ENCODE measurements at places on chromosomes 6 and 20. TPM values are rescaled to one million over a fixed set of nuclear protein-coding genes. Genes with fewer than 3 reads are reported as not detected.
A peak's percentile ranks its signal among the peaks of the same experiment; 100 is the strongest.

- peak; percentile 19 for DNase-seq
Measured at GRCh38 chr6:33638556-33638955, 17.4 kb downstream of the ITPR3 start.

GRCh38 chr6:53268858-53269608 is 79.7 kb downstream of the ELOVL5 start:
- no peak for DNase-seq

The METTL24 gene
- not detected for total RNA-seq

GRCh38 chr6:133062077-133062476 is 179.1 kb upstream of the EYA4 start:
- no peak for DNase-seq

DNA sequence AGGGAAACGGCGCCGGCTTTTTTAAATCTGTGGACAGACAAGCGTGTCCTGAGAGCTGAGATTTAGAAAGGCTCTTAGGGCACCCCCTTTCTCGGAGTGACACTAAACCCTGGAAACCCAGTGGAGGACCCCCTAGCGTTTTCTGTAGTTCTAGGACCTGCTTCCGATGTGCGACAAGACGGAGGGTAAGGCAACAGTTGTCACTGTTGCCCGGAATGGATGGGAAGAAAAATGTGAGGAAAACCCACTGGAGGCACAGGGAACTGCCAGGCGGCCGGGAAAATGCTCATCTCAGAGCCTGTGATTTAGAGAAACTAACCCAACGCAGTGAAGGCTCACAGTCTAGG is 551 bp upstream of the ATP5F1E start:
- DNase-seq, result no peak

- DNase-seq, result no peak
Measured at GRCh38 chr6:1328129-1328800, 16.4 kb downstream of the FOXQ1 start.

- no peak for DNase-seq
Measured at GRCh38 chr6:144893680-144894151, 608.6 kb downstream of the UTRN start.

DNA sequence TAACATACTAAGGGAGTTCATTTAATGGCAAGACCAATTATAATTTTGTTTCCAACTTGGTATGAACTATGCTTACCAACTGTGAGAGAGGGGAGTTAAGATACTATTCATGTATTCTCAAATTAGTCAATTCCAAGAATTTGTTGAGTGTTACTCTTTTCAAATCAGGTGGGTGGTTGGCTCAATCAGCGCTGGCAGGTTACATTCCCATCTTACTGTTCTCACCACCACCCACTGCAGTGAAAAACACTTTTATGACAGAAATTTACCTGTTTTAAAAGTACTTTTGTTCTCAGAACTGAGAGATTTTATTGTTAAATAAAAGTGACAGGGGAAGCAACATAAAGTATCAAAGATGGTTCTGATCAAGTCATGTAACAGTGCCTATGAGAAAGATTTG is 642.0 kb downstream of the PRKN start:
- DNase-seq, result no peak

The TBC1D7 gene
- 12.9 TPM for total RNA-seq

DNA sequence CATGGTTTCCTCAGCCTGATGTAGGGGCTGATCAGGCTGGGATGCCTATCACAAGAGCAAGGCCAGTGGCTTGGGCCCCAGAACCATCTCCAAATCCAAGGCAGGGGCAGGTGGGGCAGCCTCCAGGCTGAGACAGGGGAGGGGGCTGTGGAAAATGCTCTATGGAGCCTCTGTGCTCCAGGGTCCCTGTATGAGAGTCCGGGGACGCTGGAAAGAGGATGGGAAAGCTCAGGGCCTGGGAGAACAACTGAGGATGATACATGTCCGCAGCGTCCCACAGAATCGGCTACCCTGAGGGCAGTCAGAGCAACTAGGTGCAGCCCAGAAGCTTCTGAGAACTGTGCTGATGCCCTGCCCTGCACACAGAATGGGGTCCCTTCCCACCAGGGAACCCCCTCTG is 43.4 kb downstream of the CPXM1 start:
- no peak for DNase-seq

GRCh38 chr20:58665606-58666005 is 14.5 kb downstream of the STX16 start:
- no peak for DNase-seq

The UBE2C gene
- total RNA-seq, result 289 TPM

GRCh38 chr6:32147401-32148132 is 4.2 kb downstream of the PRRT1 start:
- no peak for DNase-seq

Data from HT-29 (cell line).